Transverse colon (tissue), 4 donors: ENCODE measurements at places on chromosomes 3 and 15. TPM values are rescaled to one million over a fixed set of nuclear protein-coding genes. Genes with fewer than 3 reads are reported as not detected.

The SNTN gene
- total RNA-seq, result not detected

The ESYT3 gene
- total RNA-seq, result 6.0 TPM

The CFAP100 gene
- total RNA-seq, result not detected

The CGNL1 gene
- 1.4 TPM for total RNA-seq

The PLSCR2 gene
- 1.3 TPM for total RNA-seq

The KLHL40 gene
- not detected for total RNA-seq

- peak; percentile 66 for DNase-seq
Observed at GRCh38 chr15:96330064-96330449, 443 bp upstream of the NR2F2 start.

DNA sequence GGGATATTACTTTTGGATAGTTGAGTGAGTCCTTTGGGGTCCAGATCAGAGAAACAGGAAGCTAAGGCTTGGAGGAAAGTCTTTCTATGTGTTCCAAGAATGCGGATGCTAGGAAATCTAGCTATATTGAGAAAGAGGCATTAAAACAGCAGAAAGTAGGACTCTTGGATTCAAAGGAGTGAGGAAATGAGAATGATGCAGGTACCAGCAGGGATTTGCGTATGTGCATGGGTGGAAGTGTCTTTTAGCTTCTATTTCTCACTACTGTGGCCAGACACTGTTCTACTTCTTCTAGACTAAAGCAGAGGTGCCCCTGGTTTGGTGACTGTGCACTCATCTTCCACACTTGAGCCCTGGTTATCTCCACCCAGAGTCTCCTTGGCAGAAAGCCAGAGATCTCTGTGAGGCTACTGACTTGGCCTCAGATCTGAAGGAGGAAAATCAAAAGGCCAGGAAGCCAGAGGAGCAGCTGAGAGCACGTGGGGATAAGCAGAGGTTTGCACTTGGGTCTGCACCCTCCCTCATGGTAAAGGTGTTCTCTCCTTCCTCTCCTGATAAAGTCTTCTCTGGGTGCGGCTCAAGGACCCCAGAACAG is 44.3 kb downstream of the ATP2B2 start:
- DNase-seq, result no peak

- no peak for DNase-seq
Observed at GRCh38 chr3:122390665-122391064, 6.7 kb downstream of the FAM162A start.

GRCh38 chr15:100180921-100181320 is 160.9 kb downstream of the ADAMTS17 start:
- no peak for DNase-seq

DNA sequence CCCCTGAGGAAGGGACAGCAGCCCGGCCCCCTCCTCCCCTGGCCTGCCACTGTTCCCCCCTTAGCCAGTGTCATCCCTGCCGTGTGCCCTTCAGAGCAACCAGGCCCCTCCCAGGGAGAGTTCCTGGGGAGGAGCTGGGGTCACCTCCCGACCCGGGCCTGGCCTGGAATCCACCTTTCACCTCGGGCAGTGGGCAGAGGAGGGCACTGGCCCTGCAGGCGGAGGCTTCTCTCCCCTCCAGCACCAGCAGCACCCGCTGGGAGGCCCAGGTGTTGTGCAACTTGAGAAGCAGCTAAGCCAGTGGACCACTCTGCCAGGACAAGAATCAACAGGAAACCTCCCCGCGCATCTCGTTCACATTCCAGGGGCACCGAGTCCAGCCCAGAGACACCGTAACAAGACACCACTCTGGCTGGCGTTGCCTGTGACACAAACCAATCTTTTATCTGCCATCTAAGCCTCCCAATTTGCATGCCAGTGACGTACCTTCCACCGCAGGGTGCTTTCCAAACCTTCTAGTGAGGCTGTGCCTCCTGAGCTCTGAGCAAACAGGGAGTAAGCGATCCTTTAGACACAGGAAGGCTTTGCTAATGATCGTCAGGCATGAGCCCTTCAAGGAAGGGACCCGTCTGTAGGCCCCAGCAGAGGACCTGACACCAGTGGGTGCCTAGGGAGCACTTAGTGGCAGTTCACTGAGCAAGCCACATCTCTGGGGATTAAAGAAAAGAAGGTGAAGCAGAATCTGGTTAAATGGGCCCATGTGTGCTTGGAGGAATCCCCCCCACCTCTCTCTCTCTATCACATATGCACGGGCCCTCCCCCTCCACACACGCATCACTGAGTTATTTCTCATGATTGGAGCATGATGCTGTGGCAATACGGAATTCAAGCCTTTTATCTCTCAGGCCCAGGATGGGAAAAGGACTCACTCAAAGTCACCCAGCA is 98.9 kb upstream of the TLE3 start:
- peak; percentile 60 for DNase-seq

GRCh38 chr3:8979262-8979661 is 16.0 kb upstream of the RAD18 start:
- no peak for DNase-seq

GRCh38 chr3:98613616-98614015 is 20.2 kb upstream of the CPOX start:
- no peak for DNase-seq

DNA sequence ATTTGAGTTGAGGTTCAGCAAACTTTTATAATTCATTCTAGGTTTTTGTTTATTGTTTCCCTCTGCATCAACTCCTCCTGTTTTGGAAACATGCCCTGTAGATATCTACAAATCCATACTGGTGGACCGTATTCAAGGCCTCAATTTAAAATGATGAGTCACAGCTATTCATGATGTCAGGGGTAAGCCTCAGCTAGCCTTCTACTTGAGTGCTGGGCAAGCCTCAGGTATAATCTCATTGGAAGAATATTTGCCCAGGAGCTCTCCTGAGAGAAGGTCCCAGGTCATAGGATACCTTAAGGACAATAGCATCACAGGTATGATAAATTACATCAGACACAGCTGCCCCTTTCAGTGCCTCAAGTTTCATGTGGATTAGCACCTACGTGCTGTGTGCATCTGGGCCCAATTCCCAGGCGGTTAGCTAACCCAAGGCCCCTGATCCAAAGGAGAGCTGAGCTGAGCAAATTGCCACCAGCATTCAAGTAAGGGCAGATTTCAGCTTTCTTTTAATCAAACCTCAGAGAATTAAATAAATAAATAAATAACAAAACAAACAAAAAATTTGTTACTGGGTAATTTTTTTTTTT is 87.5 kb downstream of the KCNMB2 start:
- no peak for DNase-seq

DNA sequence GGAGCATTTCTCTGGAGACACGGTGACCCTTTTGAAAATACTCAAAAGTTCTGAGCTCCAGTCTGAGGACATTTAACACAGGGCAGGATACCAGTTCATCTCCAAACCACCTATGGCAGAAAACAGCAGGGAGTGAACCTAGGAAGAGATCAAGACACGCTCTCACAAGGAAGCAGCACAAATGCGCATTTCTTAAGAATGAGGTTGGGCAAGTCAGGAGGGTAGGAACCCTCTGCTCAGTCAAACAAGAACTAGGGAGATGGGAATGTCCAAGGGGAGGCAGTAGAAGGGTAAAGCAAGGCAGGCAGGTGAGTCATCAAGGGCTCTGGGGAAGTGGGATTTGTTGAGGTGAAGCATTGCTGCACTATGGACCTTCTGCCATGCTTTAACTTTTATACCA is 60.3 kb upstream of the PSMD6 start:
- no peak for DNase-seq

DNA sequence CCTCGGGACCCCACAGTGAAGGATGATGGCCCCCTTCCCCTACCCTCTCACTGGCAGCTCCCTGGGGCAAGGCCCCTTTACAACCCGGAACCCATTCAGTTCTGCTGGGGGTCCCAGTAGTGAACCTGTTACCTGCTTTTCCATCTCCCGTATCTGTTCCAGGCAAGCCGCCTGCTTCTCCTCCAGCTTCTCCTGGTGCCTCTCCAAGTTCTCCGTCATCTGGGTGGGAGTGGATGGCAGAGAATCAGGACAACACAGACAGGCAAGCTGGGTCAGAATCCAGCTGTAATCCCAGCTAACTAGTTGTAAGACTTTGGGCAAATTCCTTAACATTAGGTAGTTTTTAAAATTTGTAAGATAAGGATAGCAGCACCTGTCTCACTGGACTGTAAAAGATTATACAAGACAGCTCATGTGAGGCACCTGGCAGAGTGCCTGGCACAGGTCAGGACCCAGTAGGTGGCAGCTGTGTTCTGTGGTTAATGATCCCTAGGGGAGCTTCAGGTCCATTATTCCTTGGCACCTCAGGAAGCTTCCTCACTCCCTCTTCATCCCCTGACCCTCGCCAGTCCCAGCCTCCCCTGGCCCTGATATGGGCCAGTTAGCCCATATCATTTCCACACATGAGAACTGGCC is 6.4 kb upstream of the ANKRD63 start:
- DNase-seq, result peak; percentile 71

GRCh38 chr3:178246004-178246403 is 290.2 kb upstream of the KCNMB2 start:
- no peak for DNase-seq

DNA sequence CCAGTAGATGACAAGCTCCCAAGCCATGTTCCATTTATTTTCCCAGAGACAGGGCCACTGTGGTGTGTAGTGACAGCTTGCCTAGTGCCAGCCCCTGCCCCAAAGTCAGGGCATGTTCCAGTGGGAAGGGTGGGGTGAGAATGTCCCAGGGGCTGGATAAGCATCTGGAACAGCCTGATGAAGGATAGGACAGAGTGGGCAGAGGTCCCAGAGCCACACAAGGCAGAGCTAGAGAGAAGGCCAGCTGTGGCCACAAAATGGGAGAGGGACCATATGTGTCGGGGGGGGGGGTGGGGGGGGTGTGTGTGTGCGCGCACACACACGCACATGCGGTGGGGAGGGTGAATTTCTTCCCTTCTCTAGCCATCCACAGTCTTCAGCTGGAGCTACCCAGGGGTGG is 27.0 kb upstream of the TSPAN3 start:
- DNase-seq, result no peak

- no peak for DNase-seq
Observed at GRCh38 chr3:108779496-108779895, 22.3 kb upstream of the RETNLB start.

DNA sequence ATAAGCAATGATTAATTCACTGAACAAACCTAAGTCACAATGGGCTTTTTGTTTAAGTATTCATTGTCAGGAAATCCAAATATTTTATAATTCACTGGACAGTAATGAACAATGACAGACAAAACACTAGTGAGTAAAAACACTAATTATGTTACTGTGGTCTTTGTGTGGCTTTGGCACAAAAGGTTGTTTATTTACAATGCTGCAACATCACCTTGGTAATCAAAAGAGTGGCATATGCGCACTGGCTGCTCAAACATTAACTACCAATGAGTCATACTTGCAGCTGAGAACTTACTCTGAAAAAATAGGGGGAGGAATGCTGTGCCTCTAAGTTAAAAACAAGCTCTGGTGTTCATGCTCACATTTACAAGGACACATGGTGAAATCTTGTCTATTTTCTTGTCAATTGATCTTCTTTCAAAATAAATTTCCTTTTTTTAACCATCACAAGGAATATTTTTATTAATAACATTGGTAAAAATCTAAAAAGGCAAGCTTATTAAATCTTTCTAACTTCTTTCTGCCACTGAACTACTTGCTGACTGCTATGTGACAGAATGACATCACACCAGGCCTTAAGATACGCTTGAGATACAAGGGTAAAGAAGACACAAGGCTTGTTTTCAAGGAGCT is 85.2 kb upstream of the PPIB start:
- DNase-seq, result peak; percentile 31

GRCh38 chr3:179731544-179731943 is 78.7 kb downstream of the USP13 start:
- no peak for DNase-seq

DNA sequence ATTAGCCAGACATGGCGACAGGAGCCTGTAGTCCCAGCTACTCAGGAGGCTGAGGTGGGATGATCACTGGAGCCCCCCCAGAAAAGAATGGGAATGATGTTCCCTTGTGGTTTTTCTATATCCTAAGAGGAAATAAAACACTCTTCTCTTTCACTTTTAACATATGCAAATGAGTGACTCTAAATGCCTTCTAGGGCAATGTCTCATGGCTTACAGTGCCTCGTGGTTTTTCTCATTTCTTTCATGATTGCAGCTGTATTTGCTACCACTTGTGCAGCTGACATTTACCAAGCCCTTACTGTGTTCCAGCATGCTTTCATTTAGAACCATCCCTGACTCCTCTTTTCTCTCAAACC is 26.4 kb downstream of the STOML1 start:
- no peak for DNase-seq

DNA sequence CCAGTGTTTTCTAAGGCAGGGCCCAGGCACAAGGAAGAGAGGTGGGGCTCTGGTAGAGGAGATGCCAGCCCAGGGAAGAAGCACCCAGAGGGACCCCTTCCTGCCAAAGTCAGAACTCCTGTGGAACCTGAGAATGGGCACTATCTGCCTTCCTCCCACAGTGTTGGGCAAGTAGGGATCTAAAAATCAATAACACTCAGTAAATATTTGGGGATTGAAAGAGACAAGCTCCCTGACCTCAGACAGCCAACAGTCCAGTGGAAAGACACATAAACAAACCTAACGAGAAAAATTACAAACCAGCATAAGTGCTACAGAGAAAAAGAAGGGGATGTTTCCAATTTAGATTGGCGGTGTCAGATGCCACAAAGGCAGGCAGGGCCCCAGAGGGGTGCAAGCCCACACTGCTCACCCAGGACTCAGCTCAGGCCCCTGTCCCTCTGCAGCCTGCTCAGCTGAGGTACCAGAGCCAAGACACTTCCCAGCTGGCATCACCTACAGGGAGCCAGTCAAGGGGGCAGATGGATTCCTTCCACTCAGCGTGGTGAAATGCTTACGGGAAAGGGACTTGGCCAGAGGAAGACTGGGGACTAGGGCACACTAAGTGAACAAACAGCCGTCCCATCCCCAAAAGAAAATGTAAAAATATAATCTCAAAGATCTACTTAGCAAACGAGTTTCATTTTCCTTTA is 15.9 kb downstream of the ADCY5 start:
- DNase-seq, result no peak

DNA sequence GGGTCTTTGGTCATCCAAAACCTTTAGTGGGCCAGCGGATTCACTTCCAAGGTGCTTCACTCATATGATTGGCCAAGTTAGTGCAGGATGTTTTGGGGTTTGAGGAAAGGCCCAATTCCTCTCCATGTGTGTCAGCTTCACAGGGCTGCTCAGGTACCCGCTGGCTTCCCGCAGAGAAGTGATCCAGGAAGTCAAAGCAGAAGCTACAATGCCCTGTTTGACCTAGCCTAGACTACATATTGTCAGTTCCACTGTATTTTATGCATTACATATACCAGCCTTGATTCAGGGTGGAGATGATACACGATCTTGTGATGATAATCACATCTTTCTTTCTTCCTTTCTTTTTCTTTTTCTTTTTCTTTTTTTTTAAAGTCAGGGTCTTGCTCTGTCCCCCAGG is 32.1 kb downstream of the PDE8A start:
- no peak for DNase-seq
